ENCODE measurements at places on chromosomes 13 and 19.

GRCh38 chr19:56097306-56097705 is 23.8 kb downstream of the ZNF787 start:
- DNase-seq, result no peak

DNA sequence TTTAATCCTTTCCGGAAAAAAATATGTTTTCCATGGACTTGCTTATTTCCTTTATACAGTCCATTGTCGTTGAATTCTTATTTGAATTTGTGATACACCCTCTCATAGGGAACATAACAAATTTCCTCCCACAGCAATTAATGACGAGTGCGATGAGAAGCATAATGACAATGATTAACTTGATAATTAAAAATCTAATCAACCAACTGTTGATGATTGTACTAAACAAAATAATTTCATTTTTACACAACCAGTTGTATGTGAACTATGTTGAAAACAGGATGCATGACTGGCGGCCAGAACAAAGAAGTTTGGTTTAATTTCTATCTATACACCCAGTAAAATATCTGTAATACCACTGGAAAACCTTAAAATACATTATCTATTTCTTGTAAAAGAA is 26.1 kb upstream of the CEACAM21 start:
- DNase-seq, result no peak

GRCh38 chr19:9061879-9062278 is 25.0 kb upstream of the OR1M1 start:
- no peak for DNase-seq

DNA sequence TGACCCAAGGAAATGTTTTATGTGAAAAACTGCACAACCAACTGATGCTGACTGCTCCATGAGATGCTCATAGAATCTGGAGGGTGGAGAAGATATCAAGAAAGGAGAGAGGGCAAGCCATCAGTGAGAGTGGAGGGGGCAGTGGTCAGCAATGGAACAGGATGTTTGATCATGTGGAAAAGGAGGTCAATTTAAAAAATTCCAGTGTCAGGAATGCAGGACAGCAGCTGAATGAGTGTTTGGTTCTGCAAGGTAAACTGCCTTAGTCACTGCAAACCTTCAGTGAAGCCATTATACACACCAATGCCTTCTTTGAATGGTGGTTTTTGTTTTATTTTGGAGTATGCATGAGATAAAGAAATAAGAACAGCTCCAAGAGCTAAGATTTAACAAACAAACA is 121.5 kb downstream of the FGF14 start:
- DNase-seq, result no peak

GRCh38 chr19:50341091-50341564 is 12.0 kb upstream of the KCNC3 start:
- no peak for DNase-seq

- no peak for DNase-seq
Observed at GRCh38 chr13:43003010-43003409, 11.0 kb upstream of the EPSTI1 start.

DNA sequence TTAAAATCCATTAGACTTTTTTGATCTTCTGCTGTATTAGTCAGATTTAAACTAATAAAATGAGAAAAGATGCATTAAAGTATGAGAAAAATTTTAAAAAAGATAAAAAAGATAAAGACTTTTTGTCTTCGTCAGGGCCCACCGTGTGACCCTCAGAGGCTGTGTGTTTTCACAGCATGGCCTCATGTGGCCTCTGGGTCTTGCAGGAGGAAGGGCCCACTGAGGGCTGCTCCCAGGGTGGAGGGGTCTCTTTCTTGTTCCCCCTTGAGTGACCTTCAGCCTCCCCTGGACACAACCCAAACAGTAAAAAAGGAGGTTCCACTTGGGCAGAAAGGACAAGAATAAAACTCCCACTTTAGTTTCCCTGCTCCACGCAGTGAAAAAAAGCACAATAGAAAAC is 57.1 kb upstream of the RANBP3 start:
- DNase-seq, result no peak

DNA sequence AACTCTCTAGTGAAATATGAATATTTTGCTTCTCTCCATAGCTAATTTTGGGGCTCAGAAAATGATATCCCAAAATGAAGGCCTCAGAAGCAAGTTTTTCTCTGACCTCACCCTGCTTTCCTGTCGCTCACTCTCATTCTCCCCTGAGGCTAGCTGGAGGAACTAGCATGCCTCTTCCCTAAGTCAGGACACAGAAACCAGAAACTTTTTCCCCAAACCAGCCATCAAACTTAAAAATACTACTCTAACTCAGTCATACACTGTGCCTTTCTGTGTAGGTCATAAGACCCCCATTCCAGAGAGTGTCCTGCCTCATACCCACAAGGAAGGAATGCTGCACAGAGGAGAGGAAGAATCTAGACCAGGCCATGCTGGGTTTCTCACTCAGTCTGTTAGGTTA is 329.6 kb downstream of the PCDH20 start:
- no peak for DNase-seq

DNA sequence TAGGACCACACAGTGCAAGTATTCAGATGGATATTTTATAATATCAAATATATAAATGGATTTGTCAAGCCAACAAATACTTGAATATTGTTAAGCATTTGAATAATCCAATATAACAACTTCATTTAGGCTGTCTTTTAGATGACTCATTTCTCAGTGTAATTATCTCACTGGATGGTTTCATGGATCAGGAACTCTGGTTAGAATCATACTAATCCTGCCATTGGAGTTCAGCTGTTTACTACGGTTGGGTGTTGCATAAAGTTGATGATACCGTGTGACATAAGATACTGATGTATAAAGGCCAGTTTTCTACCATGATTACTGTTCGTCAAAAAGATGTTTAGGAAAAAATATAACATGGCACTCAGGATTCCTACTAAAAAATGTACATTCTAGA is 196.3 kb downstream of the TSHZ3 start:
- no peak for DNase-seq

DNA sequence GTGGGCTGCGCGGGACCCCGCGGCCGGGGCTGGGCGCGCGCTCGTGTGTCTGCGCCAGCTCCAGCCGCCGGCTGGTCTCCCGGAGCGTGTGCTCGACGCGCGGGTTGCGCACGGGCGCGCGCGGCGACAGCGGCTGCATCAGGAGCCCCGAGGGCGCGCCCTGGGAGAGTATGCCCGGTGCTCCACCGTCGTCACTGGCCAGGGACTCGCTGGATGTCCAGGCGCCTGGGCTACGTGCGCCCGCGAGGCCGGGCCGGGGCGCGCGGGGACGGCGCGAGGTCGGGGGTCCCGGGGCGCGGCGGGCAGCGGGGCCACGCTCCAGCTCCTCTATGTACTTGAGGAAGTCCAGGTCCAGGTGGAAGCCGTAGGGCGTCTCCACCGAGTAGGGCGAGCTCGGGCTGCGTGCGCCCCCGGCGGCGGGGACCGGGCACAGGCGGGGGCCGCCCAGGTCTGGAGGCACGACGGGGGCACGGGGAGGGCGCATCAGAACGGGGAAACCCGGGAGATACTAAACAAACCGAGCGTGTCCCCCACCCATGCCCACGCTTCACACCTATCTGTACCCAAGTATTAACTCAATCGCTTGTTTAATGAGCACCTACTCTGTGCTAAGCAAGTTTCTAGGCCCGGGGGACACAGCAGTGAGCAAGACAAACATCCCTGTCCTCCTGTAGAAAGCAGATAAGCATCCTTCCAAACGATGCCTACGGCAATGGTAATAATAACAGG is 7.6 kb downstream of the KANK3 start:
- no peak for DNase-seq

DNA sequence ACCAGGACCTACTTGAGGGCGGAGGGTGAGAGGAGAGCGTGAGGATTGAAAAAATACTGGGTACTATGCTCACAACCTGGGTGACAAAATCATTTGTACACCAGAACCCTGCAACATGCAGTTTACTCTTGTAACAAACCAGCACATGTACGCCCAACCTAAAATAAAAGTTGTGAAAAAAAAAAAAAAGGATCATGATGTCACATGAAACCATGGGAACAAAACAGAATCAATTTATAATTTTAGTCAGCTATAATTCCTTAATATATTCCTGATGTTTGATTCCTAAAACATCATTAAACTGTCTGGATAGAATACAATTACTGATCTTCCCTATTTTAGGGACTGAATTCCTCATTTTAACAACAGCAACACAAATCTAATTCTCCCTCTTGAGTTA is 160.6 kb upstream of the SPRY2 start:
- no peak for DNase-seq

GRCh38 chr13:111789420-111789819 is 277.5 kb upstream of the SOX1 start:
- DNase-seq, result no peak

DNA sequence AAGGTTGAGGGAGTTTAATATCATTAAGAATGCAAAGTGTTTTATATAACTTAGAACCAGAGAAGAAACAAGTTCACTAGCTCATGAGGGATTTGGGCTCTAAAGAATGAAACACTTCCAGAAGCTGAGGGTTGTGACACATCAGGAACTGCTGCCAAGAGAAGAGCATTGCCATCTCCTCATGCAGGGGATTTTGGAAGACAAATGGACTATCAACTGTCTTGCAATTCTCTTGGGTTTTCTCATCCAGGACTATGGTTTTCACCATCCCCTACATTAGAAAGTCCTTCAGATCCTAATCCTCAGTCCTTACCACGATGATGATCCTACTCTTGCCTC is 59.7 kb upstream of the KL start:
- no peak for DNase-seq

- DNase-seq, result no peak
Observed at GRCh38 chr19:40497214-40497613, 30.4 kb downstream of the SPTBN4 start.

- DNase-seq, result no peak
Observed at GRCh38 chr19:5775668-5776309, 8.8 kb downstream of the PRR22 start.

DNA sequence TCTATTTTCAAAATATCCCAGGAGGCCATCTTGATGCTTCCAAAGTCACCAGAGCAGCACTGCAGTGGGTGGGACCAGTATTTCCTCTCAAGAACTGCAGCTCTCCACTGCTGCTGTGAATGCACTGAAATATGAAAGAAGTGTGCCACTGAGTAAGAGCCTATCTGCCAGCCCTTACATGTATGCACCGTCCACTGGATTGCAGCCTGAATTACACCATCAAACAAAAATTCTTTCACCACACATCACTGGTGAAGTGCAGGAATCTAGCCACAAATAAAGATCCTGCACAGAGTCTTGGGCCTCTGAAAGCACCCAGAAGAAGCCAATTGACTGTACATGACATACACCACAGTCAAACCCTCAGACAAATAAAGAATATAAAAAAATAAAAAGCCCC is 249.0 kb downstream of the LHFPL6 start:
- DNase-seq, result no peak

- DNase-seq, result no peak
Observed at GRCh38 chr19:39138221-39139211, 12.9 kb downstream of the PAK4 start.

- no peak for DNase-seq
Observed at GRCh38 chr13:19153782-19154450, 27.7 kb downstream of the TUBA3C start.

DNA sequence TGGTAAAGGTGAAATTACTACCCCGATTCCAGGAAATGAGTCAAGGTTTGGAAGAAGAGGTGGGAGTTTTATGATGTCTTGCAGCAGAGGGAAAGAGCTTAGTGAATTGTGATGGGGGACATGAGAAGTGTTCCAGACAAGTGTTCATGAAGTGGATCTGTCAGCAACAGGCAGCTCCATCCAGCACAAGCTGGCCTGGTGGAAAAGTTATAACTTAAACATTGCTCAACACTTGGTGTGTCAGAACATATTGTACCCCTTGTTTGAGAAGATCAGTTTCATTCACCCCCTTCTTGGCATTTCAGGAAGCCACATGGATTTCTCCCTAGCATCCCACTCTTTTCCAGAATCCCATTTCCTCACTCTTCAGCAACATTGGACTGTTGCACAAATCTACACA is 222.0 kb downstream of the B3GLCT start:
- no peak for DNase-seq

DNA sequence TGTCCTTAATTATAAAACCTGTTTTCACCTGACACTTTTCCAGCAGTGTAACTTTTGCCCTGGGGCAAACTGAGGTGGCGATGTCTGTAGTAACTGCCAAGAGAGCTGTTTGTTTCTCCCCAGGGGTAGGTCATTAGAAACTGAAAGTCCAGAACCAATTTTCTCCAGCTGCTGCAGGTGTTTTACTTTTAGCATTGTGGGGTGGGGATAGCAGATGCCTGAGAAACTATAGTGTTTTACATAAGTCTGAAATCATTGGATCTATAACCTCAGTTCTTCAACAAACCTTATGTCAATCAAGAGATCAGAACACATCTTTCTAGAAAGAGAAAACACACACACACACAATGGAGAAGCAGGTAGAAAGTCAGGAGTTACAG is 92.7 kb downstream of the LHFPL6 start:
- no peak for DNase-seq

DNA sequence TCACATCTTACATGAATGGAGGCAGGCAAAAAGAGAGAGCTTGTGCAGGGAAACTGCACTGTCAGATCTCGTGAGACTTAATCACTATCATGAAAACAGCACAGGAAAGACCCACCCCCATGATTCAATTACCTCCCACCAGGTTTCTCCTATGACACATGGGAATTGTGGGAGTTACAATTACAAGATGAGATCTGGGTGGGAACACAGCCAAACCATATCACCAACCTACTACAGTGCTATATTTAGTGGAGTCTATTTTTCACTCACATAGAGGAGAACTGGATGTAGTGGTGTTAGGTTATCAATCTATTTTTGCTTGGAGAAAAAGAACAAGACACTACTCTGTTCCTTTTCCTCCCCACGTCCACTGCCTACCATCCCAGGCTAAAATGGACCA is 276.6 kb downstream of the KCTD12 start:
- DNase-seq, result no peak

DNA sequence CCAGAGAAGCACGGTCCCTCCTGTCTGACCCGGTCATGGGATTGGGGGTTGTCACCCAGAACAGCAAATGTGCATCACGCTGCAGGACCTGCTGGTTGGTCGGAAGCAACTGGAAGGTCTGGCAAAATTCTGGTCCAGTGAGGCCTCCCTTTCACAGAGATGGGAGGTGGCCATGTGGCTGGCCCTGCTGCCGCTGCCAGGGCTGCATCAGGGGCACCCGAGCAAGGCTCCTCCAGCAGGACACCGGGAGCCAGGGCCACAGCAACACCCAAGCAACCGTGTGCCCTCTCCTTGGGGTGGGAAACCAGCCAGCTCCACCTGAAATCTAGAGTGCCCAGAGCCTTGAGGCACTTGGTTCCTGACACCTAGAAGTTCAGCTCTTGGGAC is 11.5 kb upstream of the GAS6 start:
- DNase-seq, result no peak

- DNase-seq, result no peak
Observed at GRCh38 chr13:95254339-95254738, 46.9 kb downstream of the ABCC4 start.

DNA sequence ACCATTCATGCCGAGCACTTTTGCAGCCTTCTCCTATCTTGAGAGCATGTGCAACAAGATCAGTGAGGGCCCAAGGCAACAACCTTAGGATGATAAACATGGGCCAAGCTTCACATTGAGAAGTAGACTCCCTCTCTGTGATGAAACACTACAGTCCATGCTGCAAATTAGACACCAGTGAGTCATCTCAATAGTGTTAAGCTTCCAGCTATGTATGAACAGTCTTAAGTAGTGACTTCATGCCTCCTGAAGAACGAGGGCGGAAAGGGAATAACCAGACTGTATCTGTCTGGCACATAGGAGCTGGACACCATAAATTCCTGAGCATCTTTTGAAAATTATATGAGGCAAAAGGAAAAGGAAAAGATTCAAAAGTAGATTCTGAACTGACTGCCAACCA is 309.9 kb upstream of the SLITRK1 start:
- DNase-seq, result no peak
